Parietal lobe (tissue), 2 donors: ENCODE measurements at places on chromosomes 11 and 22. TPM values are rescaled to one million over a fixed set of nuclear protein-coding genes. Genes with fewer than 3 reads are reported as not detected.

The PNPLA3 gene
- total RNA-seq = 23.8 TPM

The GLB1L2 gene
- total RNA-seq = 2.2 TPM

The RHOD gene
- not detected for total RNA-seq

The OR51E1 gene
- total RNA-seq = not detected

The STK33 gene
- total RNA-seq = 5.3 TPM

The OR5L1 gene
- not detected for total RNA-seq

The ANKK1 gene
- total RNA-seq = not detected
